GDM1 (cell line): ENCODE measurements at places on chromosomes 5 and 9.

GRCh38 chr5:106566031-106566430 lies 1104.7 kb downstream of the EFNA5 start:
- DNase-seq = no peak

DNA sequence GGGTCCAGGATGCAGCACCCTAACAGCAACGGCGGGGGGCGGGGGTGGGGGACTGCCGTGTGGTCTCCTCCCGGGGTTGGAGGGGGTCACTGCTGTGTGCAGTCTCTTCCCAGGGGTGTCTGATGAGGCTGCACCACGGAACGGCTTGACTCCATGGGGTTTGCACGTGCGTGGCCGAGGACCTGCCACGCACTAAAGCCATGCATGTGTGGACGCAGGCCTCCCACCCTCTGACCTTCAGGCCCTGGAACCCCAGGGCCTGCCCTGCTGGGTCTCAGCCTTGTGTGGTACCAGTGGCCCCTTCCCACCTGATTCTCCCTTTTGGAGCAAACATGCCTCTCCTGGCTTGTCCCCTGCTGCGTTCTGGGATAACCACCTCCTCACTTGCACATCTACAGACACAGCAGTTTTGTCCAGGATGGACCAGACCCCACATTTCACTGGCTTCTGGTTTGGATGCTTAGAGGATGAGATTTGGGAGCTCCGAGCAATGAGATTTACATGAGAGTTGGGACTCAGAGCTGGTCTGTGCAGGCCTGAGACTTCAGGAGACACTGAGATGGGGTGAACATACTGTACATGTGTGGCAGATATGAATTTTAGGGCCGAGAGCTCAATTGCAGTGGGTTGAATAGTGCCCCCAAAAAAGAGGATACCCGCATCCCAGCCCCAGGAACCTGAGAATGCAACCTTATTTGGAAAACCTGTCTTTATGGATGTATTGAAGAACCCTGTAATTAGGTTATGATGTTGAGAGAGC lies 45.8 kb downstream of the SLC12A7 start:
- no peak for DNase-seq

DNA sequence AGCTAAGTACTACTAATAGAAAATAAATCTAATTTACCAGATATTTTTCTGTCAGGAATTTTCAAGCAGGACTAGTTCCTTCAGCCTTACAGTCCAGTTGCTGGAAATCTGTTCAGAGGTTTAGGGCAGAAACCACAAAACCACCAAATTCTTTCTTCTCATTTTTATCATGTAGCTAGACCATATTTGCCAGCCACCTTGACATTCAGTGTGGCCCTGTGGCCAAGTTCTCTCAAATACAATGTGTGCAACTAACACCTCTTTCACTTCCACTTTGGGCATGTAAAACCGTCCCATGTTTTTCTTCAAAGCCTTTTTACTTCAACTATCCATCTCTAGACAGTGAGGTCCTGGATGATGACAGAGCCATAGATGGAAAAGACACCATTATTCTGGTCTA lies 1133.2 kb upstream of the CDH18 start:
- no peak for DNase-seq

DNA sequence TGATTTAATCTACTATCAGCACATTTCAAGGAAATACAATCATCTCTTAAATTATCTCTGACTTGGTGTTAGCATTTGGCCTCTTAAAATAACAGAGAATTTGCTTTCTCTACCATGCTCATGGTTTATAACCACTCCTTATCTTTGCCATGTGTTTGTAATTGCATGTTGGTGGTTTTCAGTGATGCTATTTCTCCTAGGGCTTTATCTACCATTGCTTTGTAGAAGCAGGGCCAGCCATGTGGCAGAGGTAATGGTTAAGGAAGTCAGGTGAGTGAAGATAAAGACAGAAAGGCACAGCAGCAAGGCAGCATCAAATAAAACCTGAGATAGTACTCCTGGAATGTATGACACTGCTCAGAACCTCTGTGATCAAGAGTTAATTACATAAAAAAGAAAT lies 206.2 kb downstream of the FER start:
- DNase-seq = no peak

DNA sequence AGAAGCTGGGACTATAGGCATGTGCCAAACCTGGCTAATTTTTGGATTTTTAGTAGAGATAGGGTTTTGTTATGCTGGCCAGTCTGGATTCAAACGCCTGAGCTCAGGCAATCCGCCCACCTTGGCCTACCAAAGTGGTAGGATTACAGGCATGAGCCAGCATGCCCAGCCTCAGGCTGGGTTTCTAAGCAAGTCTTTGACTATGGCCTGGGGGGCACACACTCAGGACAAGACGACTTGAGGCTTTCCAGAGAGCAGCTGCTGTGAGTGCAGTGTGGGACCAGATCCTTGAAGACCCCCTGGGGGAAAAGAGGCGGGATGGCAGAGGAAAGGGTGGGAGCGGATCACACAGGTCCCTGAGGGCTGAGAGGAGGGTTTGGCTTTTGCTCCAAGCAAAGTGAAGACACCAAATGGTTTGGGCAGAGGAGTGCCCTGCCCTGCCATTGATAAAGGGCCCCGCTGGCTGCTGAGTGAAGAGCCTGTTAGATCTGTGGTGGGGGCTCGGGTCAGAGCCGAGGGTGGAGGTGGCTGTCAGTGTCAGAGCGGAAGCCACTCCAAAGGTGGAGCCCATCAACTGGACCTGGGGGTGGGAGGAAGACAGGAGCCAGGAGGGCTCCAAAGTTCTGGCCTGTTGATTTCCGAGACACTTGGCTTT lies 46.8 kb upstream of the FUBP3 start:
- no peak for DNase-seq

DNA sequence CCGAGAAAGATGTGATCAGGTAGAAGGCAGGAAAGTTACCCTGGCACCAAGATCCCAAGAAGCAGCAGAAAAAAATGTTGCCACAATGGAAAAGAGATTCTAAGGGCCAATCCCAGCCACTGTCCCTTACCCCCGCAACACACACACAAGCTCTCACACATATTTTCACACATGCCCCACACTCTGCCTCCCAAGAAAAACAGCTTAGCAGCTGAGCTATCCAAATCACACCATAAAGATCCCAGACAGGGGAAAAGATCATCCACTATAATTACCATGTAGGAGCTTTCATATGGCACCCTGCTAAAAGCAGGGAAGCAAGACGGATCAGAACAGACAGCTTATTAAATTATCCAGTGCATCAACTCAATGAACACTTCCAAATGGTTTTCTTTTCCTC lies 143.4 kb downstream of the FAM114A2 start:
- no peak for DNase-seq

DNA sequence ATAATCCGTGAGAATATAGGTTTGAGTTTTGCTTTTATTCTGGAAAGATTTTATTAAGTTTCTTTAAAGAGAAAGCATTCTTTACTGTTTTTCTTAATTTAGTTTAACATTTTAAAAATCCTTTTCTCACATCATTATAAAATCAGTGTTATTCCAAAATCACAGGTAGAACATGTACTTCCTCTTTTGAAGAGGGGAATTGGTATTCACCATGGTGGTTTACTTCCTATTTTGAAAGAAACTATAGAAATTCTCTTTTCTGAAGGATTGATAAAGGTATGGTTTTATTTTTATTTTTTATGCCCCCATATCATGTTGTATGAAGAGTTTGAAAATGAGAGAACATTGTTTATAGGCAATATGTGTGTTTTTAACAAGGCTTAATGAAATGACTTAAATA lies 43.0 kb downstream of the MTREX start:
- DNase-seq = no peak

DNA sequence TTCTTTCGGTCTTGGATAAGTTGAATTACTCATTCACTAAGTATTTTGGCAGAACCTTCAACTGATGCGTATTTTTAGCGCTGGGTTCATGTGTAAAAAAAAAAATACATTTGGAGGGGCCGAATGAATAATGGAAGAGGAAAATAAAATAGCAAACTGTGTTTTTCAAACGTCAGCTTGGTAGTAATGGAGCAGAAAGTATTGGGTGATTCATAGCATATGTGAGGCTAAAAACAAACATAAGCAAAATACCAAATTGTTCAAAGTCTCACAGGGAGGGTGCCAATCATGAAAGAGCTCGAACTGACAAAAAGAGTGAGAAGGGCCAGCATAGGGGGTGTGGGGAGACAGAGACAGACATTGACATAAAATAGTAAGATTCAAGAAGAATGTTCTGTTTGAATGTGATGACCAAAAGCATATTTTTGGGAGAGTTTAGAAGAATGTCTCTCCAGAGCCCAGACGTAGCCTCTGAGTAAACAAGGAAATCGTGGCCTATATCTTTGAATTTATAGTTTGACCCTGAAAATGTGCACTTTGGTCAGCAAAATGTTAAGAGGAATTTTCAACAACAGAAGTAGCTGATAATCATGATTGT lies 174.9 kb upstream of the HMHB1 start:
- no peak for DNase-seq

GRCh38 chr5:102713682-102714231 lies 41.3 kb upstream of the PAM start:
- no peak for DNase-seq

GRCh38 chr5:158642879-158643278 lies 456.8 kb downstream of the EBF1 start:
- DNase-seq = no peak

- DNase-seq = no peak
Observed at GRCh38 chr5:32443145-32443540, 1.4 kb downstream of the ZFR start.

DNA sequence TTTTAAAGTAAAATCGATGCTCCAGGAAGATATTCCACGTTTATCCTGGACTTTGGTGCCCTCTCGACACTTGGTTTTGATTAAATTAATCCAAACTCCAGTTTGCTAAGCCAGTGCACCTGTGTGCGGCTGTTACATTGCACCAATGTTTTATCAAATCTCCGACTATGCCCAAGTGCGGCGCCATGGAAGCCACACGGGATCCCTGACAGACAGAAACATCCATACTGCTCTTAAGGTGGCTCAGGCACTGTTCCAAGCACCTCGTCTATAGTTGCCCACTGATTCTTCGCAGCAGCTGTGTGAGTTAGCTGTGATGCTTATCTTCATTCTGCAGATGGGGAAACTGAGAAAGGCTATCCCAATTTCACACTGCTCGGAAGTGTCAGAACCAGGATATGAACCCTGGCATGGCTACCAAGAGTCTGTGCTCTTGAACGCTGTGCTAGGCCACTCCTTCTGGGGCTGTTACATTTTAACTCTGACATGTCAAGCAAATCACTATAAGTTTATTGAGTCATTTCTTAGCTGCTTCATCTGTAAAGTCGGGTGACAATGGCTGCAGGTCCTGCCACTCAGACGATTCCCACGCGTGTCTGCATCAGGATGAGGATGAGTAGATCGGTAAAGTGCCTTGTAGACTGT lies 113.0 kb downstream of the ADAMTS2 start:
- DNase-seq = no peak

GRCh38 chr5:3889412-3890142 lies 293.9 kb downstream of the IRX1 start:
- no peak for DNase-seq

DNA sequence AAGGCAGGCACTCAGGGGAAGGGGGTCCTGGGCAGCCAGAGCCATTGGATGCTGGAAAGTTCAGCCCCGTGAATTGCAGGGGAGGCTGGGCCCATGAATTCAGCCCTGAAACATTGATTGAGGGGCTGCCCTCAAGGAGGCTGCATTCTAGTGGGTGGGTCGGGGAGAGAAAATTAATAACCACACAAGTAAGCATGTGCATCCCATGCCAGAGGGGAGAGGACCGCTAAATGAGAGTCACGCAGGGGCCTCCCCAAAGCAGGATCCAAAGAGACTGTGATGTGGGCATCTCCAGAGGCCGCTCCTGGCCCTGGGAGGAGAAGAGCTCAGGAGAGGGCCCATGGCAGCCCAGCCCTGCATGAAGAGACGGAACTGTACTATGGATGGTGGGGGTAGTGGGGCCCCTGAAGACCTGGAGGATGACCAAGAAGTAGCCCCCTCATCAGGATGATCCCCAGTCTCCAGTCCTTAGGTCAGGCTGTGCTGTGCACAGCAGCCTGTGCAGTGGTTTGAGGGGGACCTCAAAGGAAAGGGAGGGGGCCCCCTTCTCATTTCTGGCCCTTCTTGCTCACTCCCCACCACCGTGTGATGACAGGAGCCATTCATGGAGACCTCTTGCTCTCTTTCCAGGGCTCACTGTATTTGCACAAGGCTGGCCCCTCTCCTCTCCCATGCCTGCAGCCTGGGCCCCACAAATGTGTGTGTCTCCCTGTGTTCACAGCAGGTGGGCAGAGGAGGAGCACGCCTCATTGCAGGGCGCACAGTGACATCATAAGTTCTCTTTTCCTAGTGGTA lies 233.6 kb upstream of the IRX1 start:
- DNase-seq = no peak

DNA sequence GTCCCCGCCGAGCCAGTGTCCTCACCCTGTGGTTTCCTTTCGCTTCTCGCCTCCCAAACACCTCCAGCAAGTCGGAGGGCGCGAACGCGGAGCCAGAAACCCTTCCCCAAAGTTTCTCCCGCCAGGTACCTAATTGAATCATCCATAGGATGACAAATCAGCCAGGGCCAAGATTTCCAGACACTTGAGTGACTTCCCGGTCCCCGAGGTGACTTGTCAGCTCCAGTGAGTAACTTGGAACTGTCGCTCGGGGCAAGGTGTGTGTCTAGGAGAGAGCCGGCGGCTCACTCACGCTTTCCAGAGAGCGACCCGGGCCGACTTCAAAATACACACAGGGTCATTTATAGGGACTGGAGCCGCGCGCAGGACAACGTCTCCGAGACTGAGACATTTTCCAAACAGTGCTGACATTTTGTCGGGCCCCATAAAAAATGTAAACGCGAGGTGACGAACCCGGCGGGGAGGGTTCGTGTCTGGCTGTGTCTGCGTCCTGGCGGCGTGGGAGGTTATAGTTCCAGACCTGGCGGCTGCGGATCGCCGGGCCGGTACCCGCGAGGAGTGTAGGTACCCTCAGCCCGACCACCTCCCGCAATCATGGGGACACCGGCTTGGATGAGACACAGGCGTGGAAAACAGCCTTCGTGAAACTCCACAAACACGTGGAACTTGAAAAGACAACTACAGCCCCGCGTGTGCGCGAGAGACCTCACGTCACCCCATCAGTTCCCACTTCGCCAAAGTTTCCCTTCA lies 1.4 kb downstream of the GLIS3 start:
- DNase-seq = no peak

- no peak for DNase-seq
Observed at GRCh38 chr9:133115604-133116345, 5.3 kb downstream of the RALGDS start.

- DNase-seq = no peak
Observed at GRCh38 chr9:70581955-70582350, 167.5 kb upstream of the KLF9 start.

- no peak for DNase-seq
Observed at GRCh38 chr5:139282197-139282557, 11.4 kb upstream of the MATR3 start.

- DNase-seq = no peak
Observed at GRCh38 chr5:72067682-72068470, 39.4 kb upstream of the MAP1B start.

DNA sequence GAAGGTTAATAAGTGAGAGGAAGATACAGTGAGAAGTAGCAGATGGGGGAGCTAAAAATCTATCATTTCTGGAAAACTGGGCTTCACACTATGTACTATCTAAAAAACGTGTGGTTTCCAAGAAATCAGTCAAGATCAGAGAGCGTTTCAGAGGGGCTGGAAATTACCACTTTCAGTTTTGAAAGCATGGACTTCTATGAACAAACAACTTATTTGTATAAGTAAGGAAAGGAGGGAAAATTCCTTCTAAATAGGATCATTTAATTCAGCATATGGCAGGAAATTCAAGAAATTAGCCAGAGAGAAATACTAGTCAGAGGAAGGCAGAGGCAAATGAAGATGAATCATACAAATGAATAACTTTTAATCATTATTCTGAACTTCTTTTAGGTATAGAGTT lies 11.3 kb downstream of the TNC start:
- DNase-seq = no peak
